ENCODE measurements at places on chromosomes 12 and 14.
A peak's percentile ranks its signal among the peaks of the same experiment; 100 is the strongest.

DNA sequence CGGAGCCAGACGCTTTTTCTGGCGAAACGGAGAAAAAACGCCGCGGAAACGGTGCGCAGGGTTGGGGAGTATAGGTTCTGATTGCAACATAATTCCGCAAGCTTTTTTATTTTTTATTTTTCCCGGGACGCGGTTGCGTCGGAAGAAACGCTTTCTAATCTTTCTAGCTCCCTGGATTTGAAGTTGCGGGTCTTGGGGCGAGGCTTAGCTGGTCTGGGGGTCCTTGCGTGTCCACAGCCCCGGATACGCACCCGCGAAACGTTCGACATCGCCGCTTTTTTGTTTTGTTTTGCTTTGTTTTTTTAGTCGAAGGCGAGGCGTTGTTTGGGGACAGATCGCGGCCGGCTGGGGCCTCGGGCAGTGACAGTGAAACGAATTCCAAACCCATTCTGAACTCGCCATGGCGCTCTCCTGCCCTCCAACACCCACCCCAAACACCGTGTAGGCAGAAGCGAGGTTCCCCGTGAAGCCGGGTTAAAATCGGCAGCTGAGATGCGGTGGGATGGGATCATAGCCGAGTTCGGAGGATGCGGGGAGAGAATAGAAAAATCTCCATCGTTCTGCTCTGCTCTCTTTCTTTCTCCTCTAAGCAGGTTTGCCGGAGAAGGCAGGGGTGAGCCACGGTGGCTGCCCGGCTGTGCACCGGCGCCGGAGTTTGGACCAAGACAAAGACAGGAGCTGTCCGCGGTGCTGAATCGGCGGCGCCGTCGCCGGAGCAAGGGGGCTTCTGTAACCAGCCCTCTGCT is 8.1 kb upstream of the LHX5 start:
- H3K27ac ChIP-seq = no peak overlapping the region
- no peaks in the 10 kb centered on the region for H3K4me1 ChIP-seq
- peaks cover 41% of the 10 kb centered on the region for H3K27me3 ChIP-seq
- H3K4me3 ChIP-seq = no peak overlapping the region

- peaks cover 5% of the 10 kb centered on the region for H3K4me1 ChIP-seq
- no peaks in the 10 kb centered on the region for H3K27me3 ChIP-seq
- H3K36me3 ChIP-seq = no peaks in the 10 kb centered on the region
- H3K4me3 ChIP-seq = no peak overlapping the region
Measured at GRCh38 chr14:53458368-53458814, 305.3 kb upstream of the DDHD1 start.

DNA sequence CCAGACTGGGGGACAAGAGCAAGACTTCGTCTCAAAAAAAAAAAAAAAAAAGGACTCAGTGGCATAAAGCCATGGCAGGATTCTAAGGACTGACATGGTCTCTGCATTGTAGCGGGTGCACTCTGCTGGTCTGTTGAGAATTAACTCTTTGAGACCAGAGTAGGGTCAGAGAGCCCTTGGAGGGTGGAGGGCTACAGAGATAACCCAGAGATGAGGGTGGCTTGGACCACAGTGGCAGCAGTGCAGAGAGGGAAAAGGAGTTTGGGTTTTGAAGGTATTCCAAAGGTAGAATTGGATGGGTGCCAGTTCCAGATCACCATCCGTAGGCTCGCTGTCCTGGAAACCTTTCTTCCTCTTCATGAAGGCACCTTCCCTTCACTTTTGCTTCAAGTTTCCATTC is 14.3 kb upstream of the DYNC1H1 start:
- H3K27me3 ChIP-seq = no peaks in the 10 kb centered on the region
- H3K36me3 ChIP-seq = no peaks in the 10 kb centered on the region

DNA sequence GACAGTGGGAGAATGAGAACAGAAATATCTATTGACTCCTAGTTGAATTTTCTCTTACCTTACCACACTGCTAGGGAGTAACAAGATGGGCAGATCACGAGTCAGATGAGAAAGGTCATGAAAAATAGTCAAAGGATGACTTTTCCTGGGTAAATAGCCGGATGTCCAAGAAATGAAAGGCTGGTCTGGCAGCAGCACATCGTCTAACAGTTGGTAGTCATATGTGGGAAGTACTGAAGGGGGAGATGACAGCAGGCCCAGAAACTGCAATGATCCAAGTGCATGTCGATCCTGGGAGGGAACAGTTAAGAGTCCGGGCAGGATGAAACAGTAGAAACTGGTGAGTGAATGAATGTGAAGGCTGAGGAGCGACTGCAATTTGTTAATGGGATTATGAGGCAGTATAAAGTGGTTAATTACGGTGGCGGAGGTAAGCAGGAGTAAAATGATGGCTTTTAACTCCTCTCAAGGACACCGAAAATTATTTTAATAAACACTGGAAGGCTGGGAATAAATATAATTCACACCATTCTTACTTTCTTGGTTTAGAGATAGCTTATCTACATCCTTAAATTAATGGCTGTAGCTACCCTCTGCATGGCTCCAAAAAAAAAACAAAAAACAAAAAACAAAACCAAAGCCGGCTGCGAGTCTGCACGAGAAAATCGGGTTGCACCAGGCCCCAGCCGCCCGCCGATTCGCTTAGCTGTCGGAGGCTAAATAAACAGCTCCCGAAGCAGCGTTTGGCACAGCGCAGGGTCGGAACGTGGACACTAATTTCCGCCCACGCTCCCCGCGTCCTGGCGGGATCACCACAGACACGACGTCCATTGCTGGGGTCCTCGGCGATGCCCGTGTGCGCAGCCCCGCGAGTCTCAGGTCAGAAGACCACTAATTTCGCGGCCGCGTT is 1.0 kb upstream of the ERC1 start:
- peak overlapping the region; percentile 74 for H3K4me3 ChIP-seq
- H3K27ac ChIP-seq = peak overlapping the region; percentile 49
- peak; percentile 48 for DNase-seq
- H3K36me3 ChIP-seq = no peaks in the 10 kb centered on the region
- peaks cover 19% of the 10 kb centered on the region for H3K4me1 ChIP-seq

DNA sequence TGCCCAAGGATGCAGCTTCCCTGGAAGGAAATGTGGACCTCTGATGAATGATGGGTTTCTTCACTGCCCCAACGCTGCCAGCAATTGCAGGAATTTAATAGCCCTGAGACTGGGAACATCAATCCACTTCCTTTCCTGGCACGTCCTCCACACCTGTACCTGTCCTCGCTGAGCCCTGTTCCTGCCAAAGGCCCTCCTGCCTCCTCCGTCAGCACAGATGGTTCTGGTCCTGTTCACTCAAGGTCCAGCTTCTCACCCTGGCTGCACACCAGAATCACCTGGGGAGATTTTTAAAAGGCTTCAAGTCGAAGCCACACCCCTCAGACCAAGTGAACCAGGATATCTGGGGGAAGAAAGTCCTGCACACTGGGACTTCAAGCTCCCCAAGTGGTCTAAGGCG is 38.4 kb upstream of the TMEM132C start:
- H3K4me1 ChIP-seq = no peaks in the 10 kb centered on the region
- H3K27me3 ChIP-seq = no peaks in the 10 kb centered on the region
- H3K36me3 ChIP-seq = no peaks in the 10 kb centered on the region
- no peak overlapping the region for H3K4me3 ChIP-seq

GRCh38 chr12:130489293-130489692 is 151.6 kb downstream of the PIWIL1 start:
- H3K36me3 ChIP-seq = no peaks in the 10 kb centered on the region
- DNase-seq = no peak
- H3K27me3 ChIP-seq = no peaks in the 10 kb centered on the region
- no peak overlapping the region for H3K27ac ChIP-seq
- H3K4me1 ChIP-seq = no peaks in the 10 kb centered on the region
- no peak overlapping the region for H3K4me3 ChIP-seq

- no peak overlapping the region for H3K4me3 ChIP-seq
- no peaks in the 10 kb centered on the region for H3K36me3 ChIP-seq
- no peaks in the 10 kb centered on the region for H3K27me3 ChIP-seq
- H3K4me1 ChIP-seq = no peaks in the 10 kb centered on the region
Measured at GRCh38 chr12:4202918-4203317, 70.6 kb upstream of the CCND2 start.

- peak overlapping the region; percentile 13 for H3K27ac ChIP-seq
- no peaks in the 10 kb centered on the region for H3K36me3 ChIP-seq
- no peaks in the 10 kb centered on the region for H3K27me3 ChIP-seq
- no peak overlapping the region for H3K4me3 ChIP-seq
- peaks cover 3% of the 10 kb centered on the region for H3K4me1 ChIP-seq
Measured at GRCh38 chr12:15702276-15702675, 86.9 kb downstream of the EPS8 start.

DNA sequence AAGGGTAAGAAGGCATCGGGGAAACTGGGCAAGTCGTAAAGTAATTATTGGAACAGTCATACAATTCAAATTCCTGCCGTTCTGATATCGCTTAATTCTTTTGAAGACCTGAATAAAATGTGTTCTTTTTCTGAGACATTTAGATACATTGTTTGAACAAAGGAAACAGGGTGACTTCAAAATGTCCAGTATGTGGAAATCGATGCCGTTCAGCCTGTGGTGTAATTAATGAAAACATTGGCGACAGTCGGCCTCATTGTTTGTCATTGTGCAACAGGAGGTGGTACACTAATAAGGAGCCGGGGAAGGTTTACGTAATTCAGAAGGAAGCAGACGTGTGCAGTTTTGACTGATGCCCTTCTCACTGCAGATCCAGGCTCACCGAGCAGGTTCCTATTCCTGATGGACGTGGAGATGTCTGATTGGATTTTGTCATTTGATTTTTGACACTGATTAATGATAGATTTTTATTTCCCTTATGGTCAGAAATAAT is 92.7 kb downstream of the BORCS5 start:
- H3K36me3 ChIP-seq = no peaks in the 10 kb centered on the region
- H3K4me3 ChIP-seq = no peak overlapping the region
- peak; percentile 89 for DNase-seq
- peak overlapping the region; percentile 54 for H3K27ac ChIP-seq
- peaks cover 2% of the 10 kb centered on the region for H3K4me1 ChIP-seq
- H3K27me3 ChIP-seq = no peaks in the 10 kb centered on the region
